Mesothelial cell of epicardium (in vitro differentiated cells): ENCODE measurements at places on chromosomes 2 and 18. TPM values are rescaled to one million over a fixed set of nuclear protein-coding genes. Genes with fewer than 3 reads are reported as not detected.

The ABCG8 gene
- total RNA-seq, result not detected in 3 replicates

The MOCOS gene
- total RNA-seq, result 2.2 to 3.2 TPM (median 3.2 TPM) in 3 replicates

The CNRIP1 gene
- 4.9 to 5.6 TPM (median 5.2 TPM) in 3 replicates for total RNA-seq

The C18orf54 gene
- 5.9 to 6.5 TPM (median 6.2 TPM) in 3 replicates for total RNA-seq

The LONRF2 gene
- 13.4 to 14.6 TPM (median 13.7 TPM) in 3 replicates for total RNA-seq

The DSG2 gene
- total RNA-seq, result 98.0 to 102 TPM (median 98.4 TPM) in 3 replicates

The DTNA gene
- 8.4 to 10.9 TPM (median 10.1 TPM) in 3 replicates for total RNA-seq

The SMARCAL1 gene
- total RNA-seq, result 30.3 to 33.0 TPM (median 31.4 TPM) in 3 replicates

The BCL2 gene
- total RNA-seq, result 8.4 to 9.3 TPM (median 8.5 TPM) in 3 replicates

The CHRND gene
- total RNA-seq, result not detected in 3 replicates

The MPV17 gene
- total RNA-seq, result 65.8 to 70.0 TPM (median 68.3 TPM) in 3 replicates

The ALPP gene
- total RNA-seq, result not detected in 3 replicates
